ENCODE measurements at places on chromosomes 4 and X.

DNA sequence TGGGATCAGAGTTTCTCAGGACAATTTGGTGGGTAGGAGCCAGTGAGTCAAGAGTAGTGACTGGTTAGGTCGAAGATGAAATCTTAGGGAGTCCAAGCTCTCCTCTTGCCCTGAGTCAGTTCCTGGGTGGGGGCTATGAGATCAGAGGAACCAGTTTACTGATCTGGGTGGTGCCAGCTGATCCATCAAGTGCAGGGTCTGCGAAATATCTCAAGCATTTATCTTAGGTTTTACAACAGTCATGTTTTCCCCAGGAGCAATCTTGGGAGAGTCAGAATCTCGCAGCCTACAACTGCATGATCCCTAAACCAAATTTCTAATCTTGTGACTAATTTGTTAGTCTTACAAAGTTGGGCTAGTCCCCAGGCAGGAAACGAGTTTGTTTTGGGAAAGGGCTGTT lies 1833.2 kb upstream of the PCDH7 start:
- DNase-seq, result no peak

GRCh38 chr4:152896811-152897210 lies 39.3 kb upstream of the FHDC1 start:
- DNase-seq, result no peak

DNA sequence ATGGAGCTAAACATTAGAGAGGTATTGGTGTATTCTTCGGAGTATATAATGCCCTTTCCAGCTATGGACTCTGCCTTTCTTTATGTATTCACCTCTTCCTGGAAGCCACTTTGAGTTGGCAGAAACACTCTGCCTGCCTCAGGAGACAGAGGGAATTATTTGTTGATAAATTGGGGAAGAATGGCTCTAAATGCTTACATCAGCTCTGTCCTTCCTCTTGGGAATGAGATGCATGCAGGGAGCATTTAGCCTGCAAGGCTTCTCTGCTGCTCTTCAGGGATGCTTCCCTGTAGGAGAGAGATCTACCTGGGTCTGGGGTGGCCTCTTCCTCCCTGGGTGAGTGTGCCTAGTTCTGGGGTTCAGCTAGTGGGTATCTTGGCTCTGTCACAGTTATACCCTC lies 6.9 kb upstream of the HS3ST1 start:
- DNase-seq, result no peak

GRCh38 chrX:53481816-53482465 lies 47.8 kb upstream of the HSD17B10 start:
- DNase-seq, result peak; percentile 22

GRCh38 chrX:70482300-70482699 lies 37.7 kb downstream of the DLG3 start:
- no peak for DNase-seq

DNA sequence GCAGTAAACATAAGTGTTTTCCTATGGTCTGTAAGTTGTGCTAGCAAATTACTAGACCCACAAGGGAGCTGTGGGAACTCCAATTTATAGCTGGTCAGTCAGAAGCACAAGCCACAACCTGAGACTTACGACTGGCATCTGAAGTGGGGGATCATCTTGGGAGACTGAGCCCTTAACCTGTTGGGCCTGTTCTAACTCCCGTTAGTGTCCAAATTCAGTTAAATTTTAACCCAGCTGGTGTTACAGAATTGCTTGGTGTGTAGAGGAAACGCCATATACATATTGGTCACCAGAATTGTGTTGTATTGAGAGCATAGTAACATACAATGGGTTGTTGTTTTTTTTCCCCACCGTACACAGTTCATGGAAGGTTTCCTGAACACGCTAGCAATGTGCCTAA lies 25.1 kb upstream of the NFXL1 start:
- DNase-seq, result no peak

- peak; percentile 44 for DNase-seq
These were observed 4.5 kb downstream of the G6PD start for GRCh38 chrX:154541896-154542722.

- no peak for DNase-seq
These were observed 64.0 kb upstream of the GPRIN3 start for GRCh38 chr4:89371614-89372013.

DNA sequence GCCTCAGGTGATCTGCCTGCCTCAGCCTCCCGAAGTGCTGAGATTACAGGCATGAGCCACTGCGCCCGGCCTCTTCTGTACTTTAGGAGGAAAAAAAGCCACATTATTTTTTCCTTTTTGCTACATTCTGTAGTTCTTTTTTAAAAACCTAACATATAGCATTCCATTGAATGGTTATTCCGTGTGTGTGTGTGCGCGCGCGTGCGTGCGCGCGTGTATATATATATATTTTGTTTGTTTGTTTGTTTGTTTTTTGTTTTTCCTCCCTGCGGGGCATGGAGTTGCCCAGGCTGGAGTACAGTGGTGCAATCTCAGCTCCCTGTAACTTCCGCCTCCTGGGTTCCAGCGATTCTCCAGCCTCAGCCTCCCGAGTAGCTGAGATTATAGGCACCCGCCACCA lies 59.5 kb downstream of the ARHGAP10 start:
- DNase-seq, result no peak

- no peak for DNase-seq
These were observed 13.6 kb downstream of the ADAMTS3 start for GRCh38 chr4:72555377-72555831.

DNA sequence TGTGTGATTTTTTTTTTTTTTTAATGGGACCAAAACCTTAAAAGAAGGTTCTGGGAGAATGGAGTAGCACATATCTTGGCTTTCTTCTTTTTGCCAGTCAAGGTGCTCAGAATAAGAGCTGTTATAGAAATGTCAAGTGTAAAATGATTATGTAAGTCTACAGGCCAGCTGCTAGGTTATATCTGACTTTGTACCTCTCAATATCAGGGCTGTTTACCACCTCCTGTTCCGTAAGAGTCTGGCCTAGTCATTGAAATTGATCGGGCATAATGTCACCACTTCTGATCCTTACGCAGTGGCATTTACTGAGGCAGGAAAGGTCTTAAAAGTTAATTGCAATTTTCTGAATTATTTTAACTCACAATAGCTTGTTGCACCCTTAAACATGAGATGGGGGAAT lies 41.1 kb downstream of the LIMCH1 start:
- DNase-seq, result no peak

DNA sequence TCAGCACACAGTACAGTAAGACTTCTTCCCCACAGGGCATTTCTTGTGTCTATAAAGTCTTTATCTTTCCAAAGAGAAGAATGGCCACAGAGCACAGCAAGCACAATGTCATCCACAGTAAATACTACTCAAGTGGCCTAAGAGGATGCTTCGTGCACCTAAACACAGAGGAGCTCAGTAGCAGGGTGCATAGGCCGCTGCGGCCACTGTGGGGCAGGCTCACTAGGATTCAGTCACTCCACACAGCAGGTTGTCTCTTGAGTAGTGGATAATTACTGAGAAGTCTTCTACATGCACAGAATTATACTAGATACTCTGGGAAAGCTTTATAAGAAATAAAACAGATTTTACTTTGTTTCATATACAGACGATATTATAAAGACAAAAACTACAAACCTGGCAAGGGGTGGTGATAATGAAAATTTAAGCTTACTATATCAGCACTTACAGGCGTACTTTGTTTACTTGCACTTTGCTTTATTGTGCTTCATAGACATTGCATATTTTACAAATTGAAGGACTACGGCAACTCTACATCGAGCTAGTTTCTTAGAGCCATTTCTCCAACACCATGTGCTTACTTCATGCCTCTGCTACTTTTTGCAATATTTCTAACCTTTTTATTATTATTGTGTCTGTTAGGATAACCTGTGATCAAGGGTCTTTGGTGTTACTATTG lies 78.5 kb downstream of the PRDM5 start:
- DNase-seq, result no peak

- no peak for DNase-seq
These were observed 1055.5 kb downstream of the PCDH18 start for GRCh38 chr4:136476753-136477152.

DNA sequence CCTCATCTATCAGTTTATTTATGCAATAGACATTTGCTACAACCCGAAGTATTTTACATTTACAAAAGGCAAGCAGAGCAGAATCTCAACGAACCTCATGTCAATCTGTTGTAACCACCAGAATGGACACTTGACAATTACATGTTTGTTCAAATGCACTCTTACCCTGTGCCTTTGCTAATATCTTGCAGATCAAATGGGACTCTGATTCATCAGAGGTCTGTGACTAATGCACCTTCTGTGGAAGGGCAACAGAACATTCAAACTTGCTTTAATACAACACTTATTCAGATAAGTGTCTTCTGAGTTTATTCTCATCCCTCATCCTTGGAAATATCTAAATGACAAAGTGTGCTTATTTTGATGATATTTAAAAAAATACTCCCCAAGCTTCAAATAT lies 644.7 kb upstream of the PCDH10 start:
- DNase-seq, result no peak

DNA sequence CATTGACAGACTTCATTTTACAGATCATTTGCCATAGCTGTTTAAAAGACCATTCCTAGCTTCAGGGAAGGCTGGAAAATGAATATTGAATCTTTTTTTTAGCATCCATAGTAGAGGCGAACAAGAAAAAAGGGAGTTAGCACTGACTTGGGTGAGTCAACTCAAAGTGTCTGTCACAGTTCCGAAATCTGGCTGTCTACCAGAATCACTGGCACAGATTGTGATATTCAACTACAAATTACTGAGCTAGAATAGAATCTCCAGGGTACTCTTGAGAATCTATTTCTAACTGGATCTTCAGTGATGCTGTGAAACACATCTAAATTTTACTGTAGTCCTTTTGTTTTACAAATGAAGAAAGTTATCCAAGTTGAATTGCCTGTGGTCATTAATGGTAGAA lies 31.5 kb downstream of the SEC24B start:
- no peak for DNase-seq

DNA sequence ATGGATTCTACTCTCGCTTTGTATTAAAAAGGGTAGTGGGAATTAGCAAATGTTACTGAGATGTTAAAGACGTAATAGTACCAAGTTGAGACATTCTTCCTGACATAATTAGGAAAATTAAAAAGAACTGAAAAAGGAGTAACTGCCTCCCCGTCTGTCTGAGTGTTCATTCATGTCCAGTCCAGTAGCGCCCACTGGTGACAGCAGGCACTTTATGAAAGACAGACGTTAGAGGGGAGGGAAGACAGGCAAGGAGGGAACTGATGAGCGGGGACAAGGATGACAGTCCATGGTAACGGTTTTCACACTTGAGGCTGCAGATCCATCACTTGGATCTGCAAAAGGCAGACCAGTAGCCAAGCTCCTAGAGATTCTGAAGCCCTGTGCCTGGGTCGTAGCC lies 326.7 kb downstream of the STK32B start:
- no peak for DNase-seq

DNA sequence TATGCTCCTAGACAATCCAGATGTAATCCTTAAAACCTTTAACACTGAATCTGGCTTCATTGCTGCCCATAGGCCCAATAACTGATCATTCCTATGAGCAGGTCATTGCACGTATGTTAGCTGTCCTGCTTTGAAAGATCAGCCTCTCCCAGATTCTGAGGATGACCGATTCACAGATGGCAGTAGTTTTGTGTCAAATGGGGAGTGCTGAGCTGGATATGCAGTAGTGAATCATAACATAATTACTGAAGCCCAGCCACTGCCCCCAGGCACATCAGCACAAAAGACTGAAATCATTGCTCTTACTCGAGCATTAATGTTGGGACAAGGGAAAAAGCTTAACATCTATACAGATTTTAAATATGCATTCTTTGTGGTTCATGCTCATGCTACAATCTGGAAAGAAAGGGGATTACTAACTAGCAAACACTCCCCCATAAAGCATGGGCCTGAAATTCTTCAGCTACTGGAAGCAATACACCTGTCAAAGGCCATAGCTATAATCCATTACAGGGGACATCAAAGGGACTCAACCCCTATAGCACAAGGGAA lies 16.4 kb upstream of the ZNF280C start:
- no peak for DNase-seq

DNA sequence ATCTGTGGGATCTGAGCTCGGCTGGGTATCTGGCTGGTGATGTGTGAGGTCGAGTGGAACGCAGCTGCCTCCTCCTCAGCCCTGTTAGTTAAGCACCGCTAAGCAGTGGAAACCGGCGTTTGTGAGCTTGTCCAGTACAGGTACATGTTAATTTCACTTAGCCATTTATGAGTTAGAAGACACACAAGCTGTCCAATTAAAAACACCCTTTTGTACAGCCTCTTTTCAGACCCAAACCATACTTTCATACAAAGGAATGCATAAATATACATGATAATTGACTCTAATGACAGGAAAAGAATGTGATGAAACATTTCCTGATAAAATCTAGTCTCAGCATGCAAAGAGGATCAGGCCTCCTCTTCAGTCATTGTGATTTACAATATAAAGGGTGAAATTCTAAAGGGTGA lies 163.6 kb upstream of the FAT1 start:
- no peak for DNase-seq

DNA sequence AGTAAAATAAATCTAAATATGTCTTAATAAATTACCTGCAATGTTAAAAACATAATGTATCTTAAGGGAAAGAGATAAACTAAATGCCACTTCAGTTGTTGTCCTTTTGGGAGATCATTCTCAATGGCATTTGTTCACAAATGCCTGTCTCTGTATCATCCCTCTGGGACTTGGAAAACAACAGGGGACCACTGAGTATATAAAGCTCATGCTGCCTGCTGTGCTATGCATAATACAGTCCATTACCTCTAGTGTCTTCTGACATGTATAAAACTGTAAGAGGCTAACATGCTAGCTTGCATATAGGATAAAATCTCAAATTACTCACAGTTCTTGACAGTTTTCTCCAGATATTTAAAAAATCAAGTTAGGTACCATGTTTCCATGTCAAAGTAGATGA lies 503.9 kb downstream of the PDHA2 start:
- DNase-seq, result no peak
